GM03348 (cell line): ENCODE measurements at places on chromosomes 5 and 9.

- peak; percentile 52 for DNase-seq
Observed at GRCh38 chr5:73266176-73266738, 93.3 kb downstream of the TMEM174 start.

GRCh38 chr5:66828548-66829357 lies 232.6 kb downstream of the MAST4 start:
- peak; percentile 79 for DNase-seq

DNA sequence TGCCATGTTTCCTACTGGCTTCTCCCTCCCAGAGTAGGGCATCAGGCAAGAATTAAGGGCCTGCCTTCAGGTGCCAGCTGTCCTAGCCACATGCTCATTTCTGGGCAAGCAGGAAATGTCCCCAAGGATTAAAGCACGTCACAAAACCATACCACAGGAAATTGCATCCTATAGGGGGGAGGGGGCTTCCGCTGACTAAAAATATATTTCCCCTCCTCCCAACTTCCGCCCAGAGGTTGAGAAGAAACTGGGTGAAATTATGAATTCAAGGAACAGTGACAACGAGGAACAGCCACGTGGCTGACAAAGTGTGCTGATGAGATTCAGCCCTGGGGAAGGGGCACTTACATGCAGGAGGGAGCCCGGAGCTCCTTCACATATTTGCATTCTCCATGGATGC lies 4.1 kb downstream of the HBEGF start:
- no peak for DNase-seq

GRCh38 chr5:91712718-91713117 lies 329.6 kb upstream of the ARRDC3 start:
- DNase-seq: no peak

DNA sequence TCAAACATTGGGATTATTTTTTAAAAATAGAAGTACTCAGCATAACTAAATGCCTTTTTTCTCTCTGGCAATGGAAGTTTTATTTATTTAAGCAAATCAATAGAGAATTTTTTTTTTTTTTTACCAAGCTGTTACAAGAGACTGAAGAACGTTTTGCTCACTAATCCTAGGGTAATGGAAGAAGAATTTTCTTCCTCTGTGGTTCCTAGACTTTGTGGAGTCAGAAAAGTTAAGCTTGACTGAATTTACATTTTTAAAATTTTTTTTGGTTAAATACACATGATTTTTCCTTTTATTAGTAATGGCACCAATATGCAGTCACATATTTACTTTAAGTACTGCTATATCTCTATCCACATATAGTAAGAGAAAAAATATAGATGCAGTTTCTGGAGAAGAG lies 189.8 kb downstream of the PCSK1 start:
- no peak for DNase-seq

DNA sequence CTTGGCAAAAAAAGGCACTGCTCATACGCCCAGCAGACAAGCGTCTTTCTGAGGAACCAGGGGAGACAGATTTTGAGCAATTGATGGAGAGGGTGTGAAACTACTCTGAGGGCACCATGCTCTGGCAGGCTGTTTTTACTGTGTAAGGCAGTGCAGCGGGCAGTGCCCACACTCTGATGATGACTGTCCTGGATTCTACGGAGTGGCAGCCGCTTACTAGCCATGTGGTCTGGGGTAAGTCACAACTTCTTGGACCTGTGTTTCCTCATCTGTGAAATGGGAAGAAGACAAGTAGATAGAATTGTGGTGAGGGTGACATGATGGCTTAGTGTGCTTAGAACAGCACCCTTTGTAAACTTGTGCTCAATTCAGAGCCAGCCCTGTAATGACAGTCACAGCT lies 38.8 kb downstream of the FABP6 start:
- DNase-seq: no peak

GRCh38 chr5:178826216-178826615 lies 33.5 kb upstream of the ZNF354B start:
- no peak for DNase-seq

DNA sequence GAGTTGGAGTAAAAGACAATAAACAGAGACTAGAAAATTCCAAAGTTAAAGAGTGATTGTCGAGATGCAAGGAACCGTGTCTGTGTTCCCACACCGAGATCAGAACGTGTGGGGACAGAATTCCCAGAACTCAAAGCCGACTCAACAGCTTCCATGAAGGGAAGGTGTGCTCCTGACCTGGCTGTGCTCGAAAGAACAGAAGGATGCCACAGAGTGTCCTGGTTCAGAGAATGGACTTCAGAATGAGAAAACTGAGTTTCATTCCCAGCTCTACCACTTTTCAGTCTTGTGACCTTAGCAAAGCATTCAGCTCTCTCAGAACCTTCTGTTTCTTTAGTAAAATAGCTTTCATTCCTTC lies 420.0 kb upstream of the SLC30A5 start:
- DNase-seq: no peak

DNA sequence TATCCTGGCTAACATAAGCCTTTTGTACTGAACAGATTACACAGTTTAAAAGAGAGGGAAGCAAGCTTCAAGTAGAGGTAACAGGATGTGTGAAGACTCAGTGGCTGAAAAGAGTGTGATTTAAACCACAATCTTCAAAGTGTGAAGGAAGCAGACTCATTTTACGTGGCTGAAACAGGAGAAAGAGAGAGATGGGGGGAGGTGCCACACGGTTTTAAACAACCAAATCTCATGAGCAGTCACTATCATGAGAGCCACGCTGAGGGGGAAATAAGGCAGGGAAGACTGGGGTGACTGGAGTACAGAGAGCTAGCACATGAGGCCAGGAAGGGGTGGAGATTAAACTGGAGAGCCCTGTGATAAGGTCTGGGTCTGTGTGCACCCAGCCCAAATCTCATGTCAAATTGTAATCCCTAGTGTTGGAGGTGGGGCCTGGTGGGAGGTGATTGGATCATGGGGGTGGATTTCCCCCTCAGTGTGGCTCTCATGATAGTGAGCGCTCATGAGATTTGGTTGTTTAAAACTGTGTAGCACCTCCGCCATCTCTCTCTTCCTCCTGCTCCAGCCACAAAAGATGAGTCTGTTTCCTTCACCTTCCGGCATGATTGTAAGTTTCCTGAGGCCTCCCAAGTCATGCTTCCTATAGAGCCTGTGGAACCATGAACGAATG lies 318.6 kb upstream of the CD180 start:
- no peak for DNase-seq

- DNase-seq: peak; percentile 46
Observed at GRCh38 chr5:55853818-55854217, 2.7 kb downstream of the IL31RA start.

- DNase-seq: no peak
Observed at GRCh38 chr5:159814805-159815585, 101.3 kb upstream of the ADRA1B start.

- peak; percentile 55 for DNase-seq
Observed at GRCh38 chr9:26175264-26175663, 497.0 kb upstream of the TUSC1 start.

GRCh38 chr5:25979086-25979485 lies 1059.3 kb downstream of the CDH9 start:
- DNase-seq: no peak

DNA sequence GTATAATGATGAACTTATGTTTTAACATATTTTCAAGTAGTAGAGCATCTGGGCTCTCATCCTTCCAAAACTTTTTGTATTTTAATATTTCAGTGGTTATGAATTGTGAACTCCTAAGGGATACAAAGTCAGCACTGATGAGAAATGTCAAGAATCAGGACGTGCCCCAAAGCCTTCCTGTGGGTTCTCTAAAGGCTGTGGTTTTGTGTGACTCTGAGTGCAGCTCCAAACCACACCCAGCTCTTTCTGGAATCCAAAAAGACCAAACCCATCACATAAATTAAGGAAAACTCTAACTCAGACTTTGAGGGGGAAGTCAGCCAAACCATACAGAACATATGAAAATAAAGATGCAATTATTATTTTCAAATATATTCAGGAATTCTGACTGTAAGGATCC lies 40.8 kb upstream of the SMU1 start:
- peak; percentile 77 for DNase-seq

DNA sequence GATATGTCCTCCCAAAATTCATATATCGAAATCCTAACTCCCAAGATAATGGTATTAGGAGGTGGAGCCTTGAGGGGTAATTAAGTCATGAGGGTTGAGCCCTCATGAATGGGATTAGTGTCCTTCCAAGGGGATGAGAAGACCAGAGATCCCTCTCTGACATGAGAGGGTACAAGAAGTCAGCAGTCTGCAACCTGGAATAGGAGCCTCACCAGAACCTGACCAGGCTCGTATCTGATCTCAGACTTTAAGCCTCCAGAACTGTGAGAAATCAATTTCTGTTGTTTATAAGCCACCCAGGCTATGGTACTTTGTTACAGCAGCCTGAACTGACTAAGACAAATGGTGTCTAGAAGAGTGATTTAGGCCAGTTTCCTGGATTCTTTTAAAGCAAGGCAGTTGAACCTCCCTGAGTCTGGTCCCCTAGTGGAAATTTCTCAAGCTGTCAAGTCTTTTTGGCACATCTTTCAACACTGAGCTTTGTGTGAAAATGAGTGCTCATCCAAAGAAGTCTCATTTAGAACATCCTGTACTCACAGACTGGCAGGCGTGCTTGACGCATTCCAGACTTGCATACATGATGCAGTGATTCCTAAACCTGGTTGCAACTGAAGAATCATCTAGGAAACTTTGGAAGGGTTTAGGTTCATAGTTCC lies 254.8 kb upstream of the PPP1R2B start:
- no peak for DNase-seq

- no peak for DNase-seq
Observed at GRCh38 chr9:137354153-137354844, 52.2 kb upstream of the NRARP start.

- DNase-seq: no peak
Observed at GRCh38 chr9:105320568-105320967, 76.1 kb downstream of the SLC44A1 start.

- no peak for DNase-seq
Observed at GRCh38 chr5:68968429-68968828, 125.4 kb upstream of the SLC30A5 start.

DNA sequence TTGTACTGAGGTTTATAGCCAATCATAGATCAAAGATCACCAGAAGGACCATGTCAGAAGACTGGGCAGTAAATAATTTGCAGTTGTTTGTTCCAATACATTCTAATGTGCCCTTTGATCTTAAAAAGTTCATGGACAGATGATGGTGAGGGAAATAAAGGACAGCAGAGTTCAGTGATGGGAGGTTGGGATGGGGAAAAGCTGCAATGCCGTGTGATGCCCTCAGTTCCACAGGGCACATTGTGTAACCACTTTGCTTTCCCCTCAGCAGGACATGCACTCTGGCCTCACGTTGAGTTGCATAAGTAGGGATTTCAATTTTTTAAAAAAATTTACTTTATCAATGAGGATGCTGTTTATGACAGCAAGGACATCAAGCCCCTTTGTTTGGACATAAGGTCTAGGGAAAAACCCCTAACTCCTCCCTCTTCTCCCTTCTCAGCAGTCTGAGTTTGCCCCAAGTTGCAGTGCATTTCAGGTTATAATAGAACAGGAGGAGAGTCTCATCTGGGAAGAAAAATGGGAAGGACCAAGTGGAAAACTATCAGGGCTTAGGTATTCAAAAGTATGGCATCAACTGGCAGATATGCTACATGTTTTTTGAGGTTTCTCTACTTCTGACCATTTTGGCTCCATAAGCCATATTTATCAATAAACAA lies 83.1 kb upstream of the TMED7 start:
- no peak for DNase-seq

DNA sequence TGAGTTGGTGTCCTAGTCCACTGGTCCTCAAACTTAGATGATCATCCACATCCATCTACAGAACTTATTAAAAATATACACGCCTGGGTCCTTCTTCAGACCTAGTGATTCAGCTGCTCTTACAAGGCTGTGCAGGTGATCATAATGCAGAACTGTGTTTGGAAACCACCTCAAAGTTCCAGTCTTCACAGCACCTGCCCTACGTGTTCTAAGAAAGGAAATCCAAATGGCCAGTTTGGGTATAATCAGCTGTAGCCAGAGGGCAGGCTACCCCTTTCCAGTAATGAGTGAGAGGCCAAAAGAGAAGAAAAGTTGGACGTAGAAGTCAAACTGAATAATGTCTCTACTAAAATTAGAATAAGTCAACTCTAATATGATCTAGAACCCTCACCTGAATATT lies 15.4 kb downstream of the REEP5 start:
- no peak for DNase-seq

DNA sequence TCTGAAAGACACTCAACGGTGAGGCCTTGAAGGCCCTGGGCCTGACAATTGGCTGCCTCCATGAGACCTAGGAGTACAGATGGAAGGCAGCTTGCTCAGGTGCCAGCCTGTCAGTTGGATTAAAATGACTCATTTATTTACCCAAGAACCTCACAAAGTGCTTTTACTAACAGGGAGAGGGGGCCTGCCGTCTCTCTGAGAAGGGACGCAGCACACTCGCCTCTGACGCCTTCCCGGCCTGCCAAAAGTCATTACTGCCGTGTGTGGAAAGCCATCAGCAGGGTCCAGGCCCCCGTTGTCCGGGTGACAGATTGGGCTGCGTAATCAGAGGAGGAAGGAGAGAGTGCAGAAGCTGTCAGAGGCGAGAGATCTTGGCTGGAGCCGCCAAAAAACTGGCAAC lies 32.4 kb downstream of the DDX31 start:
- DNase-seq: no peak

DNA sequence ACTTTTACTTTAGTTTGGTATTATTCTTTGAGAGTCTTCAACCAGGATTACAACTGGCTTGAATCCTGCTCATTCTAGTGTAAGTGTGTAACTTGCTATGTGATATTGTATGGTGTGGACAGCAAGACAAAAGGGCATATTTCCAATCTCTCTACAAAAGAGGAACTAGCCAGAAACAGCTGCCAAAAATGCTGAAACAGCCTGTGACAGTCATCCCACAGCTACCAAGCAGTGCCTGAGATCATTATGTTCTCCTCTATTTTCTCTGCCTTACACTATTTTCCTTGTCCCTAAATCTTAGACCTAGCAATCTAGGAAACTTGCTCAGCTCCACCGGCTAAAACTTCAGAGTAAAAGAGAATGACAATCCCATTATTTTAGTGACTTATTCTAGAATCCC lies 42.8 kb downstream of the WDR41 start:
- DNase-seq: no peak

- DNase-seq: no peak
Observed at GRCh38 chr9:18061856-18062255, 412.1 kb upstream of the ADAMTSL1 start.

- peak; percentile 86 for DNase-seq
Observed at GRCh38 chr5:135565725-135566421, 12.9 kb downstream of the CXCL14 start.

GRCh38 chr5:142819292-142819691 lies 49.1 kb downstream of the ARHGAP26 start:
- DNase-seq: no peak

GRCh38 chr5:178383919-178384815 lies 151.6 kb upstream of the PHYKPL start:
- DNase-seq: no peak

- no peak for DNase-seq
Observed at GRCh38 chr9:35488566-35489312, 1.2 kb upstream of the RUSC2 start.
